Stimulated activated CD4-positive, alpha-beta T cell treated with anti-CD3 and anti-CD28 coated beads, TNF-alpha, amount 100 ng/mL, for 48 hours (primary cell): ENCODE measurements at places on chromosomes 16 and 17.

DNA sequence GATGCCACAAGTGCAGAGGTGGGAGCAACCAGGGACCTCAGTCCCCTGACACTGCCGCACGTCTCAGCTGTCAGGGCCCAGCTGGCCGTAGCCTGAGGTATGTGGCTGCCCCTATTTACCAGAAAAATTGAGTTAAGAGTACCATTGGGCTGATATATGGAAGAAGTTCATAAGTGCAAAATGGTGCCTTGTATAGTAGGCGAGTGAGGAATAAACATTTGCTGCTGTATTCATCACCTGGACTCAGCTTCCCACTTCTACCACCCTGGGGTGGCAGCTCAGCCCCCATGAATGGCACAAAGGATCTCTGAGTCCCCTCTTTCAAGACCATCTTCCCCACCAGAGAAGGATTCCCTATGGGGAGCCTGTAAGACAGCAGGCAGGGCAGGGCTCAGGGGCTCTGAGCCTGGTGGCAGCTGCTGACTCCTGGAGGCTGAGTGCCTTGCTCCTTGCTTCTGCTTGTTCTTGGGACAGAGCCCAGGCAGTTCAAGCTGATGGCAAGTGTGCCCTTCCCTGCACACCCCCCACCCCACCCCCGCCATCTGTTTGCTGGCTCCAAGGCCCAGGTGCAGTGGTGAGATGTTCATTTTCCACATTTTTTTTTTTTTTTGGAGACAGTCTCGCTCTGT is 29.0 kb downstream of the TRPV2 start:
- no peak for DNase-seq

GRCh38 chr16:82582975-82583374 is 43.8 kb upstream of the CDH13 start:
- no peak for DNase-seq

DNA sequence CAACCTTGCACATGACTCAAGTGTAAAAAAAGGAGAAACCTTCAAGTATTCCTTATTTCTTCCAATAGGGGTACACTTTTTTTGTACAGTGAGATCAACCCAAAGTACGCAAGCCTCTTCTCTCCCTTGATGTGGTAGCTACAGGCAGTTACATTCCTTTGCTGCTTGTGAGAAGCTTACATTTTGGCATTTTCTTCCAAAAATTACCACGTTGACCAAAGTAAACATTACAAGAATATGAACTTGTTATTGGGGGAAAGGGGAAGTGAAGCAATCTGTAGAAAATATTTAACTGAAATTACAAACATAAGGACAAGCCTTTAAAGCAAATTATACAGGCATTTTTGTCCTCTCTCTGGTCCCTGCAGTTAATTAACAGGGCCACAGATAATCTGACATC is 97.0 kb upstream of the TOB1 start:
- no peak for DNase-seq

DNA sequence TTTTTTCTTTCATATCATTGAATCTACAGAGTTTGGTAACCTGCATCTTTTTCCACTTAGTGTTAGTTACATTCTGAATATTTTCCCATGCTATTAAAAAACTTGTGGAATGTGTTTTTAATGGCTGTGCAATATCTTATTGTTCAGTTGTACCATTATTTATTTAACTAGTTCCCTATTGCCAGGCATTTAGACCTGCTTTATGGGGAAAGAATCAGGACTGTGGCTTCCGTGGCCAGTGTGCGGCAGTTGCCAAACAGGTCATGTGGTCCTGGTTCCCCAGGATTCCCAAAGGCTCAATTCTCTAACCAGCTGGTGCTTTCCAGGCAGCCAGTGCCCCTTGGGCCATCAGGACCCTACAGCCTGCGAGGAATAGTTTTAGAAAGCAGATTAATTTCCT is 30.8 kb downstream of the NDEL1 start:
- no peak for DNase-seq

- DNase-seq = no peak
Measured at GRCh38 chr17:70767102-70767701, 597.9 kb downstream of the KCNJ2 start.

GRCh38 chr16:68793401-68793857 is 49.9 kb upstream of the TANGO6 start:
- DNase-seq = no peak
